ENCODE measurements at places on chromosomes 4 and X. TPM values are rescaled to one million over a fixed set of nuclear protein-coding genes. Genes with fewer than 3 reads are reported as not detected.

DNA sequence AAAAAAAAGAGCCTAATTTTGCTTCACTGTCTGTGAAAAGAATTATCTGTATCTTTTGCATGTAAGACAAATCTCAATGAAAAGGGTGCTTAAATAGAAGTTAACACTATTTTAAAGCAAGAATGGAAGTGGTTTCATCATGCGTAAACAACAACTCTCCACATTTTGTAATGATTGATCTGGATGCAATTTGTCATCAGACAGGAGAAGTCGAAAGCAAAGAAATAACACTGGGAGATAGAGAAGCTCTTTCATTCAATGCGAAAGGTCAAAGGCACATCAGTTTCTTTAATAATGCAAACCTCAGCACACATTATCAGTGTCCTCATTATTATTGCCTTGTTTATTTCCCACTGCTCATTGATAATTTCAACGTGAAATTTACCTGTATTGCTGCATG lies 8.8 kb downstream of the KLKB1 start:
- no peak for DNase-seq

DNA sequence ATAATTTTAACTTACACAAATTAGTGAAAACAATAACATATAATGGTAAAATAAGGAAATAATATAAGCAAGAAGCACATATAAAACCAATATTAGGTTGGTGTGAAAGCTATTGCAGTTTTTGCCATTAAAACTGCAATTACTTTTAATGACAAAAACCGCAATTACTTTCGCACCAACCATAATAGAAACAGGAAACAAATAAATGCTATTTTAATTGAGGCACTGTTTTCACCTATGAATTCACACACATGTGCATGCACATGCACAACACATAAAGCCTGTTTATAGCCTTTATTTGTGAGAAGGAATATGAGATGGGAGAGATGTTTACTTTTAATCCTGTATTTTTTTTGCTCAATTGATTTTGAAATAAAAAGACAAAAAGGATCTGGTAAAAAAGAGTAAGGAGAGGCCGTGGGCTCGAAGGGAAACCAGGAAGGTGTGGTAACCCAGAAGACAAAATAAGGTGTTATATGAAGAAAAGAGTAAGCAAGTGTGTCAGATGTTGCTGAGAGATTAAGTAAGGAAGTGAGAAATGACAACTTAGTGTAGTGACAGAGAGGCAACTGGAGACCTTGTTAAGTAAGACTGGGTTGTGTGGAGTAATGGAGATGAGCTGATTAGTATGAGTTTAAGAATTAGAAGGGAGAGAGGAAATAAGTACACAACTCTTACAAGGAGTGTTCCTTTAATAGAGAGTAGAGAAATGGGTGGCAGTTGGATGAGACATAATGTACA lies 69.0 kb downstream of the KLHL13 start:
- DNase-seq = no peak

- no peak for DNase-seq
Measured at GRCh38 chr4:154584259-154584658, 6.3 kb downstream of the FGA start.

FATE1 gene
- not detected for total RNA-seq

- no peak for DNase-seq
Measured at GRCh38 chr4:25727711-25728493, 72.3 kb downstream of the SLC34A2 start.

DNA sequence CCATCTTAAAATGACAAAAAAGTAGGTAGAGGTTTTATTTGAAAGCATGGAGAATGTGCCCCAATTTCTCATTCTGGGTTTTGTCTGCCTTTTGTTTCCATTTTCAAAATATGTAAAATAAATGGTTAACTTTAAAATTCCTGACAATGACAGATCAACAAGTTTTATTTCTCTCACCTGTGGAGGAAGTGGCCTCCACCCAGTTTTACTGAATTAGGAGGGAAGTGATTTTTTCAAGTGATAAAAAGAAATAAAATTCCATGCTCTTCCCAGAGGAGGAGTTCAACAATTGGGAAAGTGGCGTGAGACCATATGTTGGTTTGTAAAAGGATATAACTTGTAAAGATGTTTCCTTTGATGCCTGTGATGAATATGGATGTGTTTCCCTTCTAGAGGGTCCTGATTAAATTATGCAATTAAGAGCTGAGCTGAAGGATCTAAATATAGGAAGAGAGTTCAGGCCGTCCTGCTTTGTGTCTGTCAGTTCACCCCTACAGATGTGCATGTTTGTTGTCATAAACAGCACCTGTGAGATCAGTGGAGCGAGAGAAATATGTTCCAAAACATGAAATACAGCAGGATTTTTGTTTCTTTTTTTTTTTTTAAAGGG lies 19.5 kb downstream of the SMAD1 start:
- DNase-seq = no peak

GRCh38 chr4:176882206-176882605 lies 89.5 kb upstream of the VEGFC start:
- DNase-seq = no peak

- no peak for DNase-seq
Measured at GRCh38 chrX:115174548-115174947, 14.7 kb upstream of the RBMXL3 start.

- no peak for DNase-seq
Measured at GRCh38 chr4:85784947-85785346, 310.0 kb downstream of the ARHGAP24 start.

GRCh38 chr4:35461931-35462659 lies 782.2 kb downstream of the ARAP2 start:
- no peak for DNase-seq

GRCh38 chr4:40453912-40454311 lies 118.8 kb downstream of the CHRNA9 start:
- no peak for DNase-seq

FGF13 gene
- total RNA-seq = not detected

SEC31A gene
- 377 TPM for total RNA-seq

CCKAR gene
- total RNA-seq = not detected

DNA sequence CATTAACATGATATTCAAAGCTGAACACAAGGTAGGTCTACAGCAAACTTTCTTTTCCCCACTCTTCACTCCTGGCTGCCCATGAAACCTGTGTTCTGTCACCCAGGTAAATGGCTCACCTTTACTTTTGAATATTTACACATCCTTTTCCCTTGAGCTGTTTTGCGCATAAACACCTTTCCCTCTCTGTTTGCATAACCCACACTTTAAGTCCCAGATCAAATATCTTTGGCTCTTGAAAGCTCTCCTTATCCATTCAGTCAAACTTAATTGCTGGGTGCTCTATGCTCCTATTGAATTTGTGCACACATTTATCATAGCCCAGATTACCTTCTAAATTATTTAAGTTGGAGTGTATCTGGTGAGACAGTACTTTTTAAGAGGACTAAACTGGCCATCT lies 51.7 kb upstream of the ATP8A1 start:
- DNase-seq = no peak

SLC6A14 gene
- total RNA-seq = not detected

GRCh38 chrX:97498093-97498492 lies 614.4 kb downstream of the RPA4 start:
- no peak for DNase-seq

DNA sequence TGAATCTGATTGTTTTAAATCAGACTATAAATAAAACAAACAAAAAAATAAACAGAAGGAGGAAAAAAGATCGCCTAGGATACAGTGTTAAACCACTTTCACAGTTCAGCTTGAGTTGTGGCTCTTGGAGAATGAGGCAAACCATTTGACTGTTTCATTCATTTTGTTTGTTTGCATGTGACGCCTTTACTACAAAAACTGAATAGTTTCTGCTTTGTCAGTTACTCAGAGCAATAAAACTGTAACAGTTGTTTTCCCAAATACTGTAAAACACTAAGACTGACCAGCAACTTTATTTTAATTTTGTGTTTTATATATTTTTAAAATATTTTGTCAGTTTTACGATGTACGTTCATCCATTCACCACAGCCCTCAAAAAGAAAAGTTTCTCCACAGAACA lies 214.5 kb downstream of the FBXW7 start:
- no peak for DNase-seq

DNA sequence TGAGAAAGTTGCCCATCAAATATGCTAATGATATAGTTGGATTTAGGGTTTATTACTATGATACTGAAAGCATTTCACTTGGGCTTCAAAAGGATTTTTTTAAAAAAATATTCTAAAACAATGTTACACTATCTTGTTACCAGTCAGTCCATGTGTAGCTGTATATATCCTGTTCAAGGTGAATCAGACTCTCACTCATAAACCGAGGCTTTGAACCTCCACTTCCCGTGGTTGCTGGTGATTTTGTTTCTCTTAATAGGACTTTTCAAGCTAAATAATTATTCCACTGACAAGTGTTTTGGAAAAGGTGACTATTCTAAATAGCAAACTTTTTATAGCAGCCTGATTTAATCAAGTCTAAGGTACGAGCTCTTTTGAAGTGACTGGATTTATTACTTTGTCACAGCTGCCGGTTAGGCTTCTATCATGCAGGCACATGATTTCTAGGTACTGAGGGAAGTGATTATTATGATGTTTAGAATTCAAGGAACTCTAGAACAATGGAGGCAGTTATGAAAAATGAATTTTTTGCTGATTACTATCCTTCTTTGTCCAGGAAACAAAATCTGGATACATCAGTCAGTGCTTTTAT lies 287.7 kb downstream of the KCTD8 start:
- no peak for DNase-seq

DNA sequence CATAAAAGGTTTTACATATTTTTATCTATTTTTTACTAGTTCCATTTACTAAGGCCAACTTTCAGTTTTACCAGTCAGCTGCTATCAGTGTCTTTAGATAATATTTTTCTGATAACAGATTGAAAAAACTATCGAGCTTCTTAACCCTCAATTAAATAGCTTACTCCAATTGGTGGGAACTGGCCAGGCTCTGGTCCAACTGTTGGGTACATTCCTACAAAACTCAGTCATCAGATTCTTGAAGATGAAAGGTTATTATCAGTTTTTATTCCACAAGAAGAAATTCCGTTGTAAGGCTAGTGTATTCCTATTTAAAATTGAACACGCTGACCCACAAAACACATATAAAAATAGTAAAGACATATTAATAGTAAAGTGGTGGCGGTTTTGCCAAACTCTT lies 346.2 kb downstream of the MAPK10 start:
- DNase-seq = no peak

GASK1B gene
- total RNA-seq = 11.8 TPM

PNMA3 gene
- total RNA-seq = not detected

GRCh38 chr4:125719987-125720386 lies 405.2 kb downstream of the FAT4 start:
- DNase-seq = no peak

- no peak for DNase-seq
Measured at GRCh38 chrX:3811331-3812311, 98.2 kb upstream of the PRKX start.

DNA sequence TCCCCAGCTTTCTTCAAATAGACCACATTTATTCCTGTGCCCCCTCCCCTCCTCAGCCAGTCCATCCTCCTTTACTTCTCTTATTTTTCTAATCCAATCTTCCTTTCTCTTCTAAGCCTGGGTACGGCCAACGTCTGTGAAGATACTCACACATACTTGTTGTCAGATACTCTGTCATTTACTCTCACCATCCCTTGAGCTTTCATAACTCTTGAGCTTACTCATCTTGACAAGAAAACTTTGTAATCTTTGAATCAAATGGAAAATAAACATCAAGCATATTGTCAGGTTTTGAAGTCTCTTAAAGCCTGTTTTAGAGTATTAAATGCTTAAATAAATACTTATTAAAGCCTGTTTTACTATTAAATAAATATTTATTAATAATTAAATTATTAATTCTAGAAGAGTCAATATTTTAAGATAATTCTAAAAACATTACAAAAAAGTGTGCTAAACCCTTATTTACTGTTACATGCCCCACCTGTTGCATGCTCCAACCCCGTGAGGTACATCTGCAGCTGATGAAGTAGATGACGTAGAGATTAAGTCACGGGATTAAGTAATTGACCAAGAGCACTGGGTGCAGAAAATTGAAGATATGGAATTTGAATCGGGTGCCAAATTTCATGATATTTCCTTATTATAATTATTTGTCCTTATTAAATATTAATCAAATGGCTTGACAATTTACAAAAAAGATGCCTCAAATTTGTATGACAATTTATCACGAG lies 1.5 kb upstream of the TRIML2 start:
- DNase-seq = no peak

DNA sequence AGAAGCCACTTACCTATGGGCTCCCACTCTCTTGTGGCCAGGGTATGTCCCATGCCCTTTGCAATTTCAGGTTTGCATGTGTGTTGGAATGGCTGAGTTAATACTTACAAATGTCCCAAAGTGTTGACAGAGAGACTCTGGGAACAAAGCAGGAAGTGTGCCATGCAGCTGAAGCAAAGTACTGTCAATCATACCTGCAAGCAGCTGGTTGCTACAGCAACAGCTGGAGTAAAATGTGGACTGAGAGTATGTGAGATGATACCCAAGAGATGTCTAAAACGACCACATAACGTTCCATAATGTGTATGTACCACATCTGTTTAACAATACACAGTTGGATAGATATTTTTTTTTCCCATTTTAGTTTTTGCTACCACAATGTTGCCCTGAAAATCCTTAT lies 82.8 kb upstream of the CAMK2D start:
- DNase-seq = no peak

GLRA2 gene
- total RNA-seq = not detected

KDR gene
- 0.24 TPM for total RNA-seq

ELF2 gene
- total RNA-seq = 51.0 TPM

DNA sequence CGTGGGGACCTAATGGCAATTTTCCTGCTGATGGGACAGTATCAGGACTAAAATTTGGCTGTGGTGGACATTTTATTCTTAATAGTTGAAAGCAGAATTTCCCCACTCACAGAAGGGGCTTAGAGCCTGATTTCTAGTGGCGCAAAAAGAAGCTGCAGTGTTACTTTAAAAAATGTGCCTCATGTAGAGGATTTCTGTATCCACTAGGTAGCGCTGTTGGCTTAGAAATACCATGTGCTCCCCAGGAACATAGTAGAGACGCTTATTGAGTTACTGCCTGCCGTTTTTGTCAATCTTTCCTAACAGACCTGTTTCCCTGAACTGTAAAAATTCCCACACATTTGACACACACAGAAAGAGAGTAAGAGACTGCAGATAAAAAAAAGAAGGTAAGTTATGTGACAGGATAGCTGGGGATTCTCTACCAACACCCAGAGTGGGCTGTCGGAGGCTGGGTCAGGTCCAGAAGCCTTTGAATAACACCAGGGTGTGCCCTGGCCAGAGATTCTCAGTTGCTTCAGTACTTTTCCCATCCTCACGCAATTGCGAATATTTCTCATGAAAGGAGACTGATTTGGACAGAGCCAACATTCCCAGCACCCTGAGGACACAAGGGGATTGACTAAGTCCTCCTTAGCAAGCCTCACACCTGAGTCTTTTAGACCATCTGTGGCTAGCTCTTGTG lies 88.4 kb downstream of the ZXDA start:
- no peak for DNase-seq

DNA sequence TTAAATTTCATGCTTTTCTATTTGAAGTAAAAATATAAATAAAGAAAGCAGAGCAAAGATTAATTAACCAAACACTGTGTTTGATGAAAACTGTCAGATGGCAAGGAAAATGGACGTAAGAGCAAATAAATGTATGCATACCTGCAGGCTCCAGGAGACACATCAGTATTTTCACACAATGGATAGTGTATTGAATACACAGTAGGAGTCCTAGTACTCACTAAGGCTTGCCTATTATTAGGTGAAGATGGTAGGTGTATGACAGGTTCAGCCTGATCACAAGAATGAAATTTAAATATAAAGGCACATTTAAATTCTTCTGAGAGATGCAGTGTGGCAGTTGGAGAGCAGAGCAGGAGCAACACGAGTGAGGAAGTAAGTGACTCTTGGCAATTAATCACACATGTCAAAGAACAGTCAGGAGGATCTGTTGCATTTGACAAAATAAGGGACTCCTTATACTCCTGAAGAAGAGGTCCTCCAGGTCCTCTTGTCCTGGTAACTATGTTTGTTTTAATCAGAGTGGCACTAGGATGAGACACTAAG lies 106.0 kb upstream of the NDST4 start:
- DNase-seq = no peak

SORBS2 gene
- 33.2 TPM for total RNA-seq
